ENCODE measurements at places on chromosomes 6 and 20.

DNA sequence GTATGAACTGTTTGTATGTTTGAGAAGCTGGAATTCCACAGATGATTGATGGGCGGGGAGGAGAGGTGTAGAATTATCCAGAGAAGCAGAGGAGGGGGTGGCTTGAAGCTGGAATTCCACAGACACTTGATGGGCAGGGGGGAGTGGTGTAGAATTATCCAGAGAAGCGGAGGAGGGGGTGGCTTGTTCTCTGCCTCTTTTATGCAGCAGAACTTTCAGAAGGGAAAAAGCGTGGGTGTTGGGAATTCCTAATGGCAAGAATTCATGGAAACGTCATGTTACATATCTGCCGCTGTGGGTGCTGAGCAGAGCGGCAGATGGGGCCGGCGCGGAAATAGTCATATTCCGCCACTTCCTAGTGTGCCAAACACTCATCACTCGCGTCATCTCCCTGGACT is 167.9 kb upstream of the KCNG1 start:
- no peak for DNase-seq

DNA sequence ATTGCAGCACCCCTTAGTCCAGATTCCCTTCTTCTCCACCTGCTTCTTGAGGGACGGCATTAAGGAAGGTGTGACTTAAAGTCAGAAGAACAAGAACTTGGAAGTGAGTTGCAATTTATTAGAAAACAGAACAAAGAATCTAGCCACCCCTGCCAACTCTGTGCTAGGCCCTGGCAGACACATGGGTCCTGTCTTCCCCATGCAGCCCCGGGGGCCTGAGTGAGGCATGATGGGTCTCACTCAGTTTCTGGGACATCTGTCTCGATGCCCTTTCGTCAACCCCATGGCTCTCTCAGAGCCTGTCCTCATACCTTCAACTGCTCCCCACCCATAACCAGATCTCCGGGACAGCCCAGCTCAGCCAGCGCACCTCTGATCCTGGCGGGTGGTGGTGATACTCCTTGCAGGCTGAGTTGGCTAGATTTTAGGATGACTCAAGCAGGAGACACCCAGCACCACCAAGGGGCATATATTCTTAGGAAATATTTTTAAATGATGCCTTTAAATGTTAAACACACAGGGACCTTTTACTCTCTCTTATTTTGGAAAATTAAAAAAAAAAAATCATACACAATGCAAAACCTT is 143.2 kb upstream of the RNF24 start:
- DNase-seq: no peak

DNA sequence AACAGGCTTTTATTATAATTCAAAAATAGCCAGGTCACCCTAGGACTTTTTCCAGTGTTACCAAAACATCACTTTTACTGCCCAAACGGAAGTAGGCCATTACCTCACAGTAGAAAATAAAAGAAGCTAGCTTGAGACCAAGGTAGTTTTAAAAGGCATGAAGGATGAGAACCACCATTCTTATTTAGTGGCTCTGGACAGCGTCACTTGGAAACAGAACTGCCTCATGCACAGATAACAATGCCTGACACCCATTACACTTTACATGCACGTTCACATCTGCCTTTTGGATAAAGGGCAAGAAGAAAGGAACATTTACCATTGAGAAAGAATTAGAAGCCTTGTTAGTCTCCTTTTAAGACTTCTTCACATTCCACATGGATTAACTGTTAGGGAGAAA is 1.9 kb upstream of the PAQR8 start:
- DNase-seq: no peak

DNA sequence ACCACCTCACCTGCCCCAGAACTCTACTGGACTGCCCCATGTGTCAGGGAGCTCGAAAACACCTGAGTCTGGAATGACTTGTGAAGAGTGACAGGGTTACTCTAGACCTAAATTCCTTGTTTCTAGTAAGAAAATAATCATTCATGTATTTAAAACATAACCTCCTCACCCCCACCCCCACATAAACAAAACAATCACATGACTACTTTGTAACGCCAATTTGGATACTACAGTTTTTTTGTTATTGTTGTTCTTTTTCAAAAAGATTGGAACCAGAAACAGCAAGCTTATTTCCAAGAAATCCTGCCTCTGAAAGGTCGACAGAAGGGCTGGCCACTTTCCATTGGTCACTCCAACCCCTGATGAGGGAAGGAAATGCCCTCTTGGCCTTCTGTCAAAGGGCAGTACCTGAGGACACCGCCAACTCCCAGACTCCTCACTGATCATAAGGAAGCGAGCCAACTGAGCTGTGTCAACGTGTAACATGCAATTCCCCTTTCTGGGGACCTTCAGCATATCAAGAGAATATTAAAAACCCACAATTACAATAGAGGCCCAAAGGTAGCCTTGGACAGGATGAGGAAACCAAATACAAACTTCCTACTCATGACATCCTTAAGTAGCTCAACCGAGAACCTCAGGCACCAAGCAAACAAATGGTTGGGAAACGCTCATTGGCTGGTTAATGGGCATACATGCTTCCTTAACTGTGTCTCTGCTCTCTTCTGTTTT is 2.6 kb downstream of the MCUR1 start:
- no peak for DNase-seq

- DNase-seq: no peak
Measured at GRCh38 chr6:78781001-78781400, 86.3 kb upstream of the IRAK1BP1 start.

- DNase-seq: no peak
Measured at GRCh38 chr6:17431581-17431980, 38.2 kb downstream of the CAP2 start.

- no peak for DNase-seq
Measured at GRCh38 chr6:75480425-75480824, 13.2 kb downstream of the FILIP1 start.

- DNase-seq: no peak
Measured at GRCh38 chr6:40039042-40039441, 104.8 kb upstream of the MOCS1 start.

DNA sequence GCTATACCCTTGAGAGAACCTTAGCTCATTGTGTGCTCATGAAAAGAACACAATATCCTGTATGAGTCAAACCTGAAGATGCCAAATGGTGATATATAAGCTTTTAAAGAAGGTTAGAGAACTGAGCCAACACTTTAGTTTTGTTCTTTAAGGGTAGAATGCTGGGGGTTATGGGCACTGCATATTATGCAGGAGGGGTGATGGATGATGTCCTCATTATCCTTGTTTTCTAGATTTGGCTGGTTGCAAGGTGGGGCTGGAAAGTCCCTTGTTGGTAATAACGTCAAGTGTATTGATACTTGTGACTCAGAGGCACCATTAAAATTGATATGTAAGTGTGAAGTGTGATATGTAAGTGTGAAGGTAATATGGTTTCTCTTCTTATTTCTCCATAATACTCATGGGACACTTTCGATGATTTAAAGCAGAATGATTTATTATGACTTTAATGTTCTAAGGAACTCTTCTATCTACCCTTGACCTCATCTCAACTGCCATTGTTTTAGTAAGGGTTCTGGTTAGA is 113.7 kb upstream of the DTNBP1 start:
- DNase-seq: no peak

DNA sequence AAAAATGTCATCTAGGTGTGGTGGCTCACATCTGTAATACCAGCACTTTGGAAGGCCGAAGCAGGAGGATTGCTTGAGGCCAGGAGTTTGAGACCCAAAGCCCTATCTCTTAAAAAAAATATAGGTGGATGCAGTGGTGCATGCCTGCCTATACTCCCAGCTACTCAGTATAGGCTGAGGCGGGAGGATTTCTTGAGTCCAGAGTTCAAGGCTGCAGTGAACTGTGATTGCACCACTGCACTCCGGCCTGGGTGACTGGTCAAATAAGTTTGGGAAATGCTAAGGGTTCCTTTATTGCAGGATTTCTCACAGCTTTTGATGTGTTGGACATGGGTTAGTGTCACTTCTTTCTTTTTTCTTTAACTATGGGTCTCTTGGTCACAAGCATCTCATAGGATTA is 261.3 kb downstream of the PLCB1 start:
- no peak for DNase-seq

- DNase-seq: no peak
Measured at GRCh38 chr20:45328451-45328850, 19.8 kb downstream of the SDC4 start.

- no peak for DNase-seq
Measured at GRCh38 chr6:7897461-7898192, 13.0 kb downstream of the TXNDC5 start.

- DNase-seq: no peak
Measured at GRCh38 chr6:17352302-17352701, 41.1 kb upstream of the CAP2 start.
